Cardiac muscle cell (in vitro differentiated cells and primary cell): ENCODE measurements at places on chromosomes 1 and 21.

DNA sequence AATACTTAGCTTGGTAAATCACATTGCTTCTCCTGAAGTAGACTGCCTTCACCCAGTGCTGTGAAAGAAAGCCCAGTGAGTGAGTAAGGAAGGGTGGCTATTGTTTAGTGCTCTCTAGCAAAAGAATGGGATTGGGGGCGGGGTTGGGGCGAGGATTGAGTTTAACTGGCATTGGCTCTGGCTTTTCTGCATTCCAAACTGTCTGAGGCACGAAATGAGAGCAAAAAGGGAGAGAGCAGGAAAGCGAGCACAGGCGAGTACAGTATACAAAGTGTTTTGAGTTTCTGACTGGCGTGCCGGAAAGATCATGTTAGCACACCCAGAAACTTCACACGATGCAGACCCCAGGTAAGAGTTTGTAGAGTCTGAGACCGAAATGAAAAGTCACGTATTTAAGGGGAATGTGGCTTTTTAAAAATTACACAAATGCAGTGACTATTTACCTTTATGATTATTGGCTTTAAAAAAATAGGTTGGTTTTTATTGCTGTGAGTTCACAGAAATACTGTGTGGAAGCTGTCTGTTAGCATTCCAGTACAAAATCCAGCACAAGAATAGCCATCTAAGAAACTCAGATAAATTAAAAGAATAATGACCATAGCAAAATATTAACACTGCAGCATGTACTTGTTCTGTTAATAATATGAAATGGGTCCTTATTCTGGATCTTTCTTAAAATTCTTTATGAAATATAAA lies 155.4 kb downstream of the CLEC20A start:
- peak; percentile 87 for DNase-seq

GRCh38 chr1:218933513-218933912 lies 240.2 kb upstream of the LYPLAL1 start:
- no peak for DNase-seq

GRCh38 chr1:78493451-78493850 lies 2.7 kb downstream of the PTGFR start:
- DNase-seq, result no peak

GRCh38 chr1:170562646-170563338 lies 30.8 kb downstream of the GORAB start:
- no peak for DNase-seq

GRCh38 chr1:111968511-111968910 lies 21.0 kb downstream of the KCND3 start:
- DNase-seq, result no peak

GRCh38 chr1:30919025-30919881 lies 10.7 kb upstream of the SDC3 start:
- peak; percentile 26 for DNase-seq

- no peak for DNase-seq
Observed at GRCh38 chr1:225434046-225434445, 6.2 kb upstream of the LBR start.

DNA sequence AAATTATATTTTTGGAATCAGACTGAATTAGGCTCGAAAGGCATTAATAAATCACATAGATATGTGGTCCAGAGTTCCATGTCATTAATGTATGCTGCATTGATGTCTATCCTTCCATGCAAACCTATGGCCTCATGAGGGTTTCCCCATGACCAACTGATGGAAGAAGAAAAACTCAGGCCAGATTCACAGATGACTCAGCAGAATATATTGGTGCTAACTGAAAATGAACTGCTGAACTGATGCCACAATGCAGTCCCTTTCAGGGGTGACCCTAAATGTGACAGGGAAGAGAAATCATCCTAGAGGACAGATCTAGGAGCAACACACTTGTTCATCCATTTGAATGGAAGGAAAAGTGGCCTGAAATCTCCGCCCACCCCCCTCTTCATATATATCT lies 110.5 kb upstream of the KCND3 start:
- DNase-seq, result no peak
